ENCODE measurements at places on chromosomes 16 and 17.

DNA sequence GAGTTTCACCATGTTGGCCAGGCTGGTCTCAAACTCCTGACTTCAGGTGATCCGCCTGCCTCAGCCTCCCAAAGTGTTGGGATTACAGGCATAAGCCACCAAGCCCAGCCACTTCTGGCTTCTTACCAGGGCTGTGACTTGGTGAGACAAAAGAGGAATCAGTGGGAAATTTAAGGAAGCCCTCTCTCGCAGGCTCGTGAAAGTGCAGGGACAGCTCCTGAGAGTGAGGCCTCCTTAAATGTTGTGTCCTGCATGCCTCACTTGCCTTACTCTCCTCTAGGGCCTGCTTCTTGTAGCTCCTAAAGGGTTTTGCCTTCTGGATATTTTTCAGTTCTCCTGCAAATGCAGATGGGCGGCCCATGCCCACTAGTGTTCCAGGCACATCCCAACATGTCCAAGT lies 5.2 kb downstream of the AHSP start:
- no peak for DNase-seq

DNA sequence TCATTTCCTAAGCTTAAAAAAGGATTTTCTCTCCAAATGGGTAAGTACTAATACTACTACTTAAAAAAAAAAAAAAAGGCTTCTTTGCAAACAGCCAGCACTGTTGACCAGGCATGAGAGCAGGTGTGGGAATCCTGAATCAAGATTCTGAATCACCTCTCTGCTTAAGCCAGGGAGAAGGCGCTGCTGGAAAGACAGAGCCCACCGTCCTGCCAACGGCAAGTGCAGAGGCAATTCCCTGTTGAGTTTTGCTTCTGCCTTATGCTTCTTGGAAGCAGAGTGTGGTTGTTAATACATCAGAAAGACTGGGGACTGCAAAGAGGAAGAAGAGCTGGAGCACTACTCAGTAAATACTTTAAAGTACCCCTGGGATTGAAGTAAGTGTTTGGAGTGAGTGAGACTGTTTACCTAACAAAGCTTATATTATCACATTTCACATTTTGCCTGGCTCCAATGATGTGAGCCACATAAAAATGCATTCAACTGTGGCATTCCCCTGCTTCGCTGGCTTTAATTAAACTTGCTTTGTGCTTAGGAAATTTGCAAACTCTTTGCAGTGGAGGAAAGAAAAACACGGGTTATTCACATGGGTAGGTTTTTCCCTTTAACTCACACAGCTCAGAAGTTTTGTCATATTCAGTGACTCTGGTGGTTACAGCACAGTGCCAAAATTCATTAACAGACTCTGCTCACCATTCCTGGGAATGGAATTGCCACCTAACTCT lies 86.0 kb upstream of the KIF2B start:
- no peak for DNase-seq

- no peak for DNase-seq
These were observed 120.2 kb downstream of the C16orf78 start for GRCh38 chr16:49493836-49494235.

- DNase-seq: no peak
These were observed 536 bp upstream of the PLD2 start for GRCh38 chr17:4806456-4806776.

DNA sequence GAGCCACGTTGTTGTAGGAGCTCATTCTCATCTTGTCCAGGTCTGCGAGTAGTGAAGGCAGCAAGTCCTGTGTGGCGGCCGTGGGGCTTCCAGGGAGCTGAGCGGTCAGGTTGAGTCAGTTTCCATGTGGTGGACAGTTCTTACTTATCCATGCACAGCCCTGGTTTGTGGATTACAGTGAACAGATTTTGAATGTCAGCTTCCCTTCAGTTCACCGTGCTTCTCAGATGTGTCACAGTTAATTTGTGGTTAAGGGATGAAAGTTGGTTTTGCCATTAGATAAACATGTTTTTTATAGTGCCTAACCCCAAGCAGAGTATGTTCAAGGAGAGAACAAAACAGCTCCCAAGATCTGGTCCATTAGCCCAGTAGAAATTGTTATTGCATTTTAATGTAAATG lies 103.1 kb downstream of the RPTOR start:
- no peak for DNase-seq

GRCh38 chr16:896261-897199 lies 74.3 kb downstream of the LMF1 start:
- no peak for DNase-seq

DNA sequence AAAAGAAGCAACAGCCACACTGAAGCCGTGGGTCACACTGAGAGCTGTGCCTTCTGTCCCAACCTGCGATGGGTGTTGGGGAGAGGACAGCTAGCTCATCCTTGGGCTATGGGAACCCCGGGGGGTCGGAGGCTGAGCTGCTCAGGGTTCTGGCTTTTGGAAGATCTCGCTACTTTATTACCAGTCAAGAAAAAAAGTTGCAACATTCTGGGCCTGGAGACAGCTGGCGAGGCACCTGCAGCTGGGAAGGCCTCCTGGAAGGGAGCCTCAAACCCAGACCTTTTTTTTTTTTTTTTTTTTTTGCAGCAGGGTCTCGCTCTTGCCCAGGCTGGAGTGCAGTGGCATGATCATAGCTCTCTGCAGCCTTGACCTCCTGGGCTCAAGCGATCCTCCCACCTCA lies 24.9 kb downstream of the TPSD1 start:
- no peak for DNase-seq

- DNase-seq: no peak
These were observed 28.8 kb upstream of the MTSS2 start for GRCh38 chr16:70714581-70715054.

DNA sequence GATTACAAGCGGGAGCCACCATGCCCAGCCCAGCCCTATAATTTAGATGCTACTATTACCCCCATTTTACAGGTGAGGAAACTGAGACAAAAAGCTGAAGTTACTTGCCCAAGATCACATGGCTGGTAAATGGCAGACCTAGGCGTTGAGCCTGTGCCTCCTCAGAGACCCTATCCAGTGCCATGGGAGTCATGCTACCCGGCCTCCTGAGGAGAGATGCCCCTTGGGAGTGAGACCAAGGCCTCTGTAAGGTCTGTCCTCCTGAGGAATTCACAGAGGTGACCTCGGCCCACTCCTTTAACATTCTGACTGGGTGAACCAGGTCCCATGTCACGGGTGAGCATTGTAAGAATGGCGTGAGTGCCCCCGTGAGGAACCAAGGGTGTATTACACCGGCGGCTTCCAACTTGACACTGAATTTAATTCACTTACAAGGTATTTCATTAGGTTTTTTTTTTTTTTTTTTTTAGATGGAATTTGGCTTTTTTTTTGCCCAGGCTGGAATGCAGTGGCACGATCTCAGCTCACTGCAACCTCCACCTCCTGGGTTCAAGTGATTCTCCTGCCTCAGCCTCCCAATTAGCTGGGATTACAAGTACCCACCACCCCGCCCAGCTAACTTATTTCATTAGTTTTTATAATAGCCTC lies 95.7 kb downstream of the ABCC6 start:
- DNase-seq: peak; percentile 53

GRCh38 chr17:30970831-30971567 lies at the start of gene RNF135:
Gene RNF135, plus strand, starts transcription at chr17:30971039. Its CDS starts 35 bp downstream, at chr17:30971074.
- peak; percentile 84 for DNase-seq

- no peak for DNase-seq
These were observed 488 bp upstream of the SEBOX start for GRCh38 chr17:28365487-28365886.

DNA sequence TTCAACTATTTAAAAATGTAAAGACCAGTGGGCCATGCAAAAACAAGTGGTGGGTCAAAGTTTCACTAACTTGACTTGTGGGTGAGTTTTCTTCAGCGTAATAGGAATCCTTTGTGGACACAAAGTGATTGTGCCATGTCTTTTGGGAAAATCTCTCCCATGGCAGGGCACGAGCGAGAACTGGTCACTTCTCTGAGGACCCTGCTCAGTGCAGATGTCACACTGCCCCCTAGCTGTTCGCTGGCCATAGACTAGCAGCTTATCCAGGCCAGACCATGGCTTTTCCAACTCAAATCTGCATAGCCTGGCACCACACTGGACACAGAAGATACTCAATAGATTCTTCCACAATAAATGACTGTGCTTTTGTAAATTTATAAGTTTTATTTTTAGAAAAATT lies 306.0 kb upstream of the CCL2 start:
- no peak for DNase-seq

- no peak for DNase-seq
These were observed 98.4 kb upstream of the GSE1 start for GRCh38 chr16:85514598-85515318.

GRCh38 chr16:77564791-77565390 lies 130.1 kb upstream of the ADAMTS18 start:
- no peak for DNase-seq

- no peak for DNase-seq
These were observed 264.0 kb downstream of the XYLT1 start for GRCh38 chr16:17206712-17207111.

DNA sequence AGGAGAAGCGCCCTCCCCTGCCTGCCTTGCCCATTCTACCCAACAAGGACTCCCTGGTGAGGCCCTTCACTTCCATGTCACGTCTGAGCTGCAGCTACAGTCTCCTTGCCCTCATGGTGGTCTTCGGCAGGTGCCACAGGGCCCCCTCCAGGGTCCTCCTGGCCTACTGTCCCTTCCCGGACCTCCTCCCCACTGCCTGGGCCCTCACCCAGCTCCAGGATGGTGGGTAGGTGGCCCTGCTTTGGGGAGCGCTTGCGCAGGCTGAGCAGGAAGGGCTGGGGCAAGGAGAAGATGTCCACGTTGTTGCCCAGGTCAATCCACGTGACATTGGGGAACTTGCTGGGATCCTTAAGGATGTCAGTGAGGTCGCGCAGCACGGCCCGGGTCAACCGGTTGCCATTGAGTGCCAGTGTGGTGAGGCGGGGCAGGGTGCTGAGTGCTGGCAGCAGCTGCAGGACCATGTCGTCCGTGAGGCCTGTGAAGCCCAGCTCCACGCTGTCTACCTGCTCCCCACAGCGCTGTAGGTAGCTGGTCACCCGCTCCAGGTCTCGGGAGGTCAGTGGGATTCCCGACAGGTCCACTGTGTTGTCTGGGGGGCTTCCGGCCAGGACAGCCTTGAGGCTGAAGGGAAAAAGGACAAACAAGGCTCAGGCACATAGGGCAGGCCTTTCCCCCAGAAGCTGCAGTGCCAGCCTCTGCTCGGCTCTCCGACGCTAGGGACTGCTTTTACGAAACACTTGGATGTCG lies 28.3 kb downstream of the TRPV2 start:
- DNase-seq: no peak

DNA sequence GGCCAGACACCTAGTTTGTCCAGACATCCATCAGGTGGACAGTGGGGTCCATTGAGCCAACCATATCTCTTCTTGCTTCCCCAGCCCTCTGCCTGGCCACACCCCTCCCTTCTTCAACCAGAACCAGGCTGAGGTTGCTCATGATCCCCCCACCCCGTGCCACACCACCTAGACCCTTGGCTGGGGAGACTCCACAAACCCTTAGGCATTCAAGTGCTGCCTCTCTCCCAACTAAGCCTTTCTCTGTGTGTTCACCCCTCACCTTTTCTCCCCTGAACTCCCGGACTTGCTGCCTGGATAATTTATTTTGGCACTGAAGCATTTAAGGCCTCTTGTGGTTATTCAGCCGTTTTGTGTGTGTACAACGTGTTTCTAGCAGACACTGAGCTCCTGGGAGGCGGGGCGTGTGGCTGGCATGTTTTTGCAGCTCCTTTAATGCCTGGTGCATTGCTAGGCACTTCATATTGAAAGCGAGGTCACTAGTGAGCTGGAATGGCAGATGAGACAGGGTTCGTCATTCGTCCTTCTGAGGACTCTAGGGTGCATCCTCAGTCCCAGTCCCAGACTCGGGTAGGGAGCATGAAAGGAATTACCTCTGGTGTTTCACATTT lies 28.7 kb downstream of the CACNA1G start:
- DNase-seq: no peak

GRCh38 chr16:69763599-69763942 lies 1.4 kb downstream of the WWP2 start:
- DNase-seq: no peak

DNA sequence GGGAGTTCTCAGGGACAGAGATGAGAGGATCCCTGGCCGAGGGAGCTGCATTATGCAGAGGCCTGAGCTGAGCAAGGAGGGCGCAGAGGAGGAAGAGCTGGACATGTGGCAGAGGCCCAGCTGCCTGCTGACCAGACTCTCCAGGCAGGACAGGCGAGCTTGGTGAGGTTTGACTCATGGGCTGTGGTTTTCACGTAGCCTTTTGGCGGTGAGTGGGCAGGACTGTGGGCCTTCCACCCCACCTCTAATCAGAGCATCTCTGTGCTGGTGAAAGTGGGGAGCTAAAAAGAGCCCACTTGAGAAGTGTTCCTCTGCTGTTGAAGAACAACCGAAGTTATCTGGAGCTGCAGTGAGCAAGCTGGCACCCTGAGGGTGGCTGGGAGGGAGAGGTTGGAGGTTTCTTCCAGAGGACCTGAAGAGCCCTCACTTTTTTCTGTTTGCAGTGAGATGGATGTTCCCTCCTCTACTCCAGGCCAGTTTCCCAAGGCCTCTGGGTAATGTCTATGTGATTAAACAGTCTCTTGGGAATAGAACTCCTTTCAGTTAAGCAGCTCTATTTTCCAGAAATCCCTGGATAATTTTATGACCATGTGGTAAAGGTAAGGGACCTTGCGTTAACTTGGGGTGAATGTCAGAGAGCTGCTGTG lies 11.9 kb downstream of the EPN2 start:
- DNase-seq: no peak

DNA sequence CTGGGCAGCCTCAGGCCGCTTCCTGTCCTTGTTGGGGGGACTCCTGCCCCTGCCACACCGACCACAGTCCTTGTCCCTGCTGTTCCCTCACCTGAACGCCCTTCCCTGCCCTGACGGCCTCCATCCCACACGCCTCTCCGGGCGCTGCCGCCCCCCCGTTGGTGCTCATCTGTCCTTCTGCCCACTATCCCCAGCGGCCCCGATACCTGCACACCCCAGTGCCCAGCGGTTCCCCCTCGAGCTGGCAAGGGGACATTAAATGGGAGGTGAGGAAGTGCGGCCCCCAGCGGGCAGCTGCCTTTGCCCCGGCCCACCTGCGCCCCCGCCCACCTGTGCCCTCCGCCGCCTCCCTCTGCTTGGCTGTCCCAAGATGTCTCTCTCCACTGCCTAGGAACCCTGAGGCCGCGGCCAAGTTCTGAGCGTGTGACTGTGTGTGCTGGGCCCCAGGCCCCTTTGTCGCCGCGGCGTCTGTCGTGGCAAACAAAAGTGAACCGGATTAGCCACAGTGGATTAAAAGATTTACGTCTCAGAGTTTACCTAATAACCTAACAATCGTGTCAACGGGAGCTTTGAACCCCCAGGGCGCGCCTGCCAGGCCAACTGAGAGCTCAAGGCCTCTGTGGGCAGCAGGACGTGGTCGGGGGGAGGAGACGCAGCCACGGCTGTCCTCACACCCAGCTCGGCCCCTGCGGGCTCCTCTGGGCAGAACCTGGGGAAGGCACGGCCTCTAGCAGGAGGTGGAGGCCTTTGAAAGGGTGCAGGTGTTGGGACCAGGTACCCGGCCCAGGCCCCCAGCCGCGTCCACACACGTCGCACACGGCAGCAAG lies 7.6 kb upstream of the AXIN1 start:
- DNase-seq: no peak

DNA sequence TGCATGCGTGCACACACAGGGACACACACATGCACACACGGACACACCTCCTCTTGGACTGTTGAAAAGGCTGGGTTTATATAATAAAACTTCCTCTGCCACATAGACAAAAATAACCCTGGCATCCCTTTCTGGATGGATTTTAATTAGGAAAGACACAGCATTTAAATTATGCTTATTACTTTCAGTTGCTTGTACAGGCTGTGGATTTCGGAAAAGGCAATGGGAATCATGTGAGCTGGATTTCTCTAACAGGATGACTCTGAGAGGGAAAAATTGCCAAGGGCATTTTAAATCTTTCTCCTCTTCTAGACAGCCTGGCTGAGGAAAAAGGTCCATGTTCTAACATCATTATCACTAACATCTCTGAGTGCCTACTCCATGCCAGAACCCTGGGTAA lies 75.9 kb downstream of the HLF start:
- DNase-seq: no peak
